ENCODE measurements at places on chromosomes 7 and 10.

DNA sequence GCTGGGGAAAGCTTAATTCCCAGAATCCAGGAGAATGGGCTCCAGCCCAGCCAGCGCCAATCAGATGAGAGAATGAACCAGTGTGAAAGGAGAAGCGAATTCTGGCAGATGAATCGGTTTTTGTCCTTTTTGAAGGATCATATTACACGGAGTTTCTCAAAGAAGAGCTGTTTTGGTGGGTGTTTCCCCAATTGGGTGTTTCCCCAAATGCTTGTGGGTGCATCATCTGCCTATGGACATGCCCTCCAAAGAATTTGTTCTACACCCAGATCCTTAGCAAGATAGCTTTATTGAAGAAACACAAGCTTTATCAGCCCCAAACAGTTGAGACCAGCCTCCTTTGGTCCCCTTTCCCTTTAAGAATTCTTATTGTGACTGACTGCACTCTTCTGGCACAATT is 186.5 kb upstream of the GPR26 start:
- DNase-seq, result no peak

- no peak for DNase-seq
Measured at GRCh38 chr7:98323597-98324322, 42.3 kb downstream of the BRI3 start.

GRCh38 chr10:48548531-48549135 is 56.2 kb downstream of the ARHGAP22 start:
- DNase-seq, result no peak

DNA sequence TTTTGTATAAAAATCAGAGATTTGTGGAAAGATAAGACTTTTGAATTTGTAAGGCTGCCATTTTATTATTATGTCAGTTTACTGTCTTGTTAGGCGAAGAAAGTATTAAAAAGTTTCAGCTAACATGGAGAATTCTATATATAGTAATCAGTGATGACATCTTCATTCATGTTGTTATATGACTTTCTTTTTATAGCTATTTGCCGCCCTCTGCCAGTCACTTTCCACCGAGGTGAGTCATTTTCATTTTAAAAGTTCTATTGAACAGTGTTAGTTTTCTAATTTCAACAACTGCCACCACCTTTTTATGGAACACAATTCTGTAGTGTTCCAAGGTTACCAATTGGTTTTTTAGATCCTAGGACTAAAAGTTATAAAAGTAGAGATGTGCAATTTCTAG is 11.8 kb downstream of the CUTC start:
- DNase-seq, result no peak

- no peak for DNase-seq
Measured at GRCh38 chr7:47218378-47219176, 363.3 kb downstream of the TNS3 start.

- no peak for DNase-seq
Measured at GRCh38 chr7:129665013-129665401, 53.5 kb downstream of the NRF1 start.

- DNase-seq, result no peak
Measured at GRCh38 chr7:26655781-26656180, 208.6 kb downstream of the SKAP2 start.

DNA sequence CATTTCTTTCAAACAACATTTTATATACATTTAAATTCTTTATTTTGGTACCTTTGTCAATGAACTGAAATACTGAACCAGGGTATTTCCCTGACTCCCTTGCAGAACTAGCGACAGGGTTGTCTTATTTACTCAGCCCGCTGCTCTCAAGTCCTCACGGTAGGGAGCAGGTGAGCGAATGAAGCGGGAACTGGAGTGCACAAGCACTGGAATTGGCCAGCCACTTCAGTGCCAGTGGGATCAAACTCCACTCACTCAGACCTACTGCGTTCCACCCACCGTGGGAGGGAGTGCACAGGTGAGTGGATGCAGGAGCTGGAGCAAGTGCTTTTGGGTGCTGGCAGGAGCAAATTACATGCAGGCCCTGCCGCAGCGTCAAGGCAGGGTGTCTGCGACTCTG is 28.1 kb upstream of the NEUROD6 start:
- no peak for DNase-seq

DNA sequence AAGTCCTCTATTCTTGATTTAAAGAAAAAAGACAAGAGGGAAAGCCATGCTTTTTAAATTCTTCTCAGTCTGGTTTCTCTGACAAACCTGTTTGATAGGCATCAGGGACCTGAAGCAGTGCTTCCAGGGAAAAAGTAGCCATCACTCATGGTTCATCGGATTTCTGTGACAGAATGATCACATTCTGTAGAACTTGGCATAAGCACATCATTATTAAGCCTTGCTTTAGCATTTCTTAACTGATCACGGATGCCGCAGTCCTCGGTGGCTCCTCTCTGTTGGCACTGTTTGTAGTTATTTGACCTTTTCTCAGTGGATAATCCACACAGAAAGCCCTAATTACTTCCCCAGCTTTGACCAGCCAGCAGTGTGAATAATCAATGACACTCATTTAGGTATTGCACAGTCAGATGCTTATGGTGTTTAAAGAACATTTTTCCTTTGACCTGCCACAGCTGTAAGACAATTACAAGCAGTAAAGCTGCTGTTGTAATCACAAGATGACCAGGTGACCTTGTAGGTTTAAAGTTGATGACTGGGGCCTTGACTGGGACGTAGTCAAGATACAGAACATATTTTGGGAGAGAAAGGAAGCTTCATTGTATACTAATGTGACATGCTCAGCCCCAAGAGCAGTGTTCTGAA is 64.4 kb upstream of the SKAP2 start:
- no peak for DNase-seq

DNA sequence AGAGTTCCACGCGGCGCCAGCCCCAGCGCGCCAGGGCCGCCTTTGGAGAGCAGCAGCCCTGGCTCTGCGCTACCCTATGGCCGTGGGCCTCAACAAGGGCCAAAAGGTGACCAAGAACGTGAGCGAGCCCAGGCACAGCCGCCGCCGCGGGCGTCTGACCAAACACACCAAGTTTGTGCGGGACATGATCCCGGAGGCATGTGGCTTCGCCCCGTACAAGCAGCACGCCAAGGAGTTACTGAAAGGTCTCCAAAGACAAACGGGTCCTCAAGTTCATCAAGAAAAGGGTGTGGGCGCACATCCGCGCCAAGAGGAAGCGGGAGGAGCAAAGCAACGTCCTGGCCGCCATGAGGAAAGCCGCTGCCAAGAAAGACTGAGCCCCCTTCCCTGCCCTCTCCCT is 144.1 kb downstream of the SRPK2 start:
- DNase-seq, result no peak

- no peak for DNase-seq
Measured at GRCh38 chr7:92705831-92706230, 115.6 kb upstream of the FAM133B start.

GRCh38 chr7:70319057-70319456 is 720.8 kb downstream of the AUTS2 start:
- no peak for DNase-seq

All from GM18507 (cell line).